ENCODE measurements at places on chromosomes 6 and 20.

GRCh38 chr20:51183451-51183850 lies 160.5 kb upstream of the KCNG1 start:
- no peak for DNase-seq

DNA sequence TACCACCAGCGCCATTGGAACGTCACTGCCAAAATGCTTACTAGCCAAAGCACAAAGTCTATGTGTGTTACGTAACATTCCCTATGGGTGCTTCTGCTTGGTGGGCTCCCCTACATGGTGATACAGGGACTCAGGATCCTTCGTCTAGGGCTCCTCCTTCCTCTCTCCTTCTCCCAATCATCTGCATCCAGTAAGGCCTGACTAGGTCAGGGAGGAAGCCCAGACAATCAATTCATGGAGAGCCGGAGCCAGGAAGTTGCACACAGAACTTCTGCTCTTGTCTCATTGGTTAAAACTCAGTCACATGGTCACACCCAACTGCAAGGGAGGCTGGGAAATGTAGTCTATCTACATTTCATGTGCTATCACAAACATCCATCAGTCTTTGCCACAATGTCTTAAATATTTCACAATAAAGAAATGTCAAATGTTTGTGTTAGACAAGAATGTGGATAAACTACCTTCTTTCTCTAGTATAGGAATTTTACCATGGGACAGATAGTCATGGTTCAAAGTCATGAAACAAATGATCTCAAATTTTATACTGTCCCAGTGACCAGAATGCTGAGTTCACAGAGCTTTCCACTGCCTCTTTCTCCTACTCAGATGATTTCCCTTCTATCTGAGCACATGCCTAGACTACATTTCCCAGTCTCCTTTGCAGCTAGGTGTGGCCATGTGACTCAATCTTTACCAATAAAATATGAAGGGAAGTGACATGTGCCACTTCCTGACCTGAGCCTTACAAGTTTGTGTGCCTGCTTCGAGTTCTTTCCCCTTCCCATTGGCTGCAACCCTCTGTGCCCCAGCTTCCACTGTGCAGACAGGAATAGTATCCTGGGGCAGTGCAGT lies 9.3 kb upstream of the KCNK15 start:
- no peak for DNase-seq

DNA sequence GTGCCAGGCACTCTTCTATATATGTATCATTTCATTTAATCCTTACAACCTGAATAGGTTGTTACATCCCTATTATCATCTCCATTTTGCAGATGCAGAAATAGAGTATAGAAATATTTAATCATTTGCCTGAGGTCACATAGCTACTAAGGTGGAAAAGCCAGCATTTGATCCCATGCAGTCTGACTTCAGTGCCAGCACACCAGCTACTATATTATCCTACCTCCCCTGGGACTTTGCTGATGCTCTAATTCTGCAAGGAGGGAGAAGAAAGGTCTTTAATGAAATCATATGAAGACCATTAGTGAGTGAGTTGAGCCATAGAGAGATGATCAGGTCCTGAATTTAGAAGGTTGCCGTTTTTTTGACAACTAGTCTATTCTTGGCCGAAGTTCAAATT lies 53.7 kb downstream of the TOP1 start:
- DNase-seq: no peak

DNA sequence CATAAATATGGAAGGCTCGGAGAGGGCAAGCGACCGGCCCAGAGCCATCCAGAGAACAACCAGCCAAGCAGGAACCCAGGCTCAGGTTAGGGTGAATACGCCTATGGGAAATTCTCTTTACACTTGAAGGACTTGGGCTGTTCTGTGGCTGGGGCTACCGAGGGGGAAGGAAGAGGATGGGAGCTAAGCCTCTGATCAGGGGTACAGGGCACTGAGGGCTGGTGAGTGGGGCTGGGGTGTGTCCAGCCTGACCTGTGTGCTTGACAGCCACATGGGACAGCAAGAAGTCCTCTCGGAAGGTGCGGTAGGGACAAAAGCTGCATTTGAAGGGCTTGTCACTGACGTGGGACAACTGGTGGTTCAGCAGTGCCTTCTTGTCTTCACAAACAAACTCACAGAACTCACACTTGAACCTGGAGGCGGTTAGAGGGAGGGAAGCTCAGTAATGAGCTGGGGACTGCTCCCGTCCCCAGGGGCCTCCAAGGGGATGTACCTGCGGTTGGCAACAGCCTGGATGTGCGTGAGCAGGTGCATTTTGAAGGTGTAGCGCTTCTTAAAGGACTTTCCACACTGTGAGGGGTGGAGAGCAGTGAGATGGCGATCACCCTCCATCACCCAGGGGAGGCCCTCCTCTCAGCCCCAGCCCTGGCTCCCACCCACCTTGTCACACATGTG lies 11.9 kb downstream of the ZNF335 start:
- no peak for DNase-seq

- no peak for DNase-seq
These were observed 121.7 kb upstream of the JAG1 start for GRCh38 chr20:10795286-10796026.

- no peak for DNase-seq
These were observed 11.8 kb downstream of the CST7 start for GRCh38 chr20:24960861-24961260.
